Stimulated activated CD4-positive, alpha-beta T cell treated with anti-CD3 and anti-CD28 coated beads, Interleukin-4, amount 100 ng/mL, for 48 hours (primary cell): ENCODE measurements at places on chromosomes 3 and 15.
A peak's percentile ranks its signal among the peaks of the same experiment; 100 is the strongest.

DNA sequence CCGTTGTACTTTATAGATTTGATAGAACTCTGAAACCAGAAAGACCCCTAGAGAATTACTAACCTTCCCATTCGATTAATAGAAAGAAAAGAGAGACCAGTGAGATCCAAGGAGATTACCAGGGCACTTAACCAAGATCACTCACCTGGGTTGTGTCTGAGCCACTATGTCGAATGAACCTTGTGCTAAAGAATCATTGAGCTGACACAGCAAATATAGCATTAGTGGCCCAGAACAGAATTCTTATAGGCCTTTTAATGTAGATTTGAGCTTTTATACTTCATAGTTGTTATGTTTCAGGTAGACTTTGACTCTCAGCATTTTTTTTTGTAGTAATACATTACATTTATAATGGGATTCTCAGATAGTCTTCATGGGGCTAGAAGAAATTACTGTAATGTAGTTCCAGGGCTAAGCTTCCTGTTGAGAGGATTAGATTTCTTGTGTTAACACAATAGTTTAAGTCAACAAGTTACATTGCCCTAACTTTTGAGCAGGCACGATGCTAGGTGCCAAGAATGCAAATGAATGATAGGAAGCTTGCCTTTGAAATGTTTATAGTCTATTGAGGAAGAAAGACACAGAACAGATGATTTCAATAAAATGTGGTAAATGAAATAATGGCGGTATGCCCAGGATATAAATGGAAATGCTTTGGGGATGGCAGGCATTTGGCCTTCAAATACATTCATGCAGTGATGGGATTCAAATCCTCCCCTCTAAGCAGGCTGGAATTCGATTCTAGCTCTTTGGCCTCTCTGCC, 24.4 kb upstream of the ABHD10 start:
- DNase-seq, result no peak

- no peak for DNase-seq
Observed at GRCh38 chr15:71232411-71232810, 117.1 kb downstream of the THSD4 start.

- DNase-seq, result no peak
Observed at GRCh38 chr3:20832963-20833362, 647.0 kb upstream of the SGO1 start.

DNA sequence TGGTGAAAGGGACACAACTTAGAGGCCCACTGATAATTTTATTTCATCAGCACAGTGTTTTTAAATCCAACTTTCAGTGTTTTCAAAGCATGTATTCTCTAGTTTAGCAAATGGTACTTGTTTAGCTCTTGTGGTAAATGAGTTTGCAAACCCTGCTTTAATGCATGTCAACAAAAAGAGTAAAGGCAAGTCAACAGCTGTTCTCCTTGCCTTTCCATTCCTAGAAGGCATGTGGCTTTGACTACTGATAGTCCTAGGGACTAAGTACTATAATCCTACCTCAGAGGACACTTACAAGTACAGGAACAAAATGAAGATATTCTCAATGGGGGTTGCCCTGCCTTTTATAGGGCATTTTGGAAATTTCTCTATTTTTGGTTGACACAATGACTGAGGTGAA, 13.1 kb downstream of the NPTN start:
- DNase-seq, result no peak

- no peak for DNase-seq
Observed at GRCh38 chr15:50697109-50697797, 10.7 kb upstream of the TRPM7 start.

GRCh38 chr3:155572085-155572484, 172.8 kb downstream of the PLCH1 start:
- DNase-seq, result no peak

DNA sequence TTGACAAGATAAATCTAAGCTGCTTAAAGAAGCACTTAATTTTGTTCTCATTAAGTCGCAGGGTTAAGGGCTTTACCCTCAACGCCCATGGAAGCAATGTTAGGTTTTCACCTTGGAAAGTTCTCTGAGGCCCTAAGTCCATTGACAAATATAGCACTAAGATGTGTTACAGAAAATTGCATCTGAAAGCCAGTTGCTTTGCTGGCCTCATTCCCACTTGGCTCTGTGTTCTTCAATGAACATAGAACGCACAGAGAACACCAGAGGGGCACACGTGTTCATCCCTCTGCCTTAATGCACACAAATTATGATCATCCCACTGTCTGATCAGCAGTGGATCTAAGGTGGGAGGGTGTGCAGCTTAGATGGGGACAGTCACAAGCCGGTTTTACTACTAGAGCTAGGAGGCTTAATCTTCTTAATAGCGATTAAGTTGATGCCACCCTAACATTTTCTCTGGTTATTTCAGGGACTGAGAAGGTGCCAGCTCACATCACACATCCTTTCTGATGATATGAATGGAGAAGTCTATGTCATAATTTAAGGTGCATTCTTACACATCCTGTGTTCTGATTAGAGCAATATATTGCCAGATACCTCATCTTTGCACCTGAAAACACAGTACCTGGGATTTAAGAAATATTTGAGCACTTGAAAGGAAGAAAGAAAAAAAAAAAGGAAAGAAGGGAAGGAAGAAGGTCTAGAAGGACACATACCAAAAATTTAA, 224.4 kb upstream of the ICE2 start:
- DNase-seq, result no peak

DNA sequence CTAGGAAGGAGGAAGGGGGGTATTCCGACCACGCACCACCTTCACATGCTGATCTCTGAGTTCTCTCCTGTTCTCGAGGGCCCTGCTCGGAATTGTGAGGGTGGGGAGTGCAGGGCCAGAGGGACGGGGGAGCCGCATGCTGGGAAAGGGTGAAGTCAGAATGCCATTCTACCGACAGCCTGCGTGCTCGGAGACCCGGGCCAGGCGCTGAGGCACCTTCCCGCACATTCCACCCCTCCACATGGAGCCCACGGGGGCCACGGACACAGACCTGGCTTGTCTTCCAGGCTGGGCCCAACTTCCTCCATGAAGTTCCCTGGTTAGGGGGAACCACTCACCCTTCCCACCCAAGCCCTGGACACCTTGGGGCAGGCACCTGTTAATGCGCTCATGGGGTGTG, 28.7 kb upstream of the PIGZ start:
- no peak for DNase-seq

DNA sequence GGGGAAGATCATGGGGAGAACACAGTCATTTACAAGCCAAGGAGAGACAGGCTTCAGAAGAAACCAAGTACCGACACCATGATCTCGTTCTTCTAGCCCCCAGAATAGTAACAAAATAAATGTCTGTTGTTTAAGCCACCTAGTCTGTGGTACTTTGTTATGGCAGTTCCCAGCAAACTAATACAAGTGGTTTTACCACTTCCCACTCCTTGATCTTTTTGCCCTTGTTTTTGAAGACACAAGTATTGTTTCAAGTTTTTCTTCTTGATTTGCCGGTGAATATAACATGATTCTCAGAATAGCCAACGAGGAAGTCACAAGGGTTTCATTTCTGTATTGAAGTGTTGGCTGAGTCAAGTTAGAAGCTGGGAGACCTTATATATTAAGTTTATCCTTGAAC, 220.3 kb downstream of the SOX2 start:
- no peak for DNase-seq

DNA sequence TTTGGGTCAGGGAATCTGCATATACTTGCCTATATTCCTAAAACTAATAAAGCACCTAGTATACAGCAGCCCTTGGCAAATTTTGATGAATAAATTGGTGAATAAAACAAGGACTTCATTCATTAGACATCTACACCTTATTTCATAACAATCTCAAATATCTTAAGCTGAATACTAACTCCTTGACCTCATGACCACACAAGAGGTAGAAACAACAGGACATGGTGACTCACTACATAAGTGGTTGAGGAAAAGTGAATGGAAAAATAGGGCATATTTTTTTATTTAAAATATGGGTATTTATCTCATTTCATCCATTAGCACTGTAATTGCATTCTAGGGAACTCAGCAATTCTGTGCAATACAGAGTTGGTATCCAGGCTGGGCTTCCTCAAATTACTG, 7.8 kb upstream of the STAC start:
- DNase-seq, result no peak

DNA sequence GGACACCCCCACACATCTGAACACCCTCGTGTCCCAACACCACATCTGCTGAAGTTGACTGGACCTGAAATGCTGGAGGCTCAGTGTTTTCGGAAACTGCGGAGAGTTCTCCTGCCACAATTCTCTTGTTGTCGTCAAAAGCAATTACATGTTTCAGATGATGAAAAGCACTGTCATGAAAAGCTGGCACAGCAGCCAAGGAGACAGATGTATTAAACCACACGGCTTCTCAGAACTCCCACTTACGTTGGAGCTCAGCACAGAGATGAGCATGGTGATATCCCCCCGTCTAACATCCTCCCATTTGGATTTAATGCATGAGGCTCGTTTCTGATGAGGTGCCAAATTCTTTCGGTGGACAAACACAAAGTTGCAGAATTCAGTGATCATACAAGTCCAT, 180.1 kb downstream of the RORA start:
- no peak for DNase-seq

DNA sequence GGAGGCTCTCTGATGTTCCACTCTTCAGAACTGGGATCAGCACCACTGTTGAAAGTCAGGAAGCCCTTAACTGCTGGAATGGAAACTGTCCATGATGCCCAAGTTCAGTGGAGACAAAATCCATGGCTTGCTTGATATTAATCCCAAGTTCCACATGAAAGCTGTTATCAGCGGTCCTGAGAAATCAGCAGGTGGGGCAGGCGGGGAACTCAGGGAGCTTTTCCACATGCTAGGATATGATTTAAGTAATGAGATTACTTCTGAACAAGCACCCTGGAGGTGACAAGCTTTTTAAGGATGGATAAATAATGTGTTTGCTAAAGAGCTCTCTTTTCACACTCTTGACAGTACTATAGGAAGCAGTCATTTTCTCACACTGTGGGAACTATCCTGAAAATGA, 82.9 kb downstream of the CYP19A1 start:
- DNase-seq, result no peak

- peak; percentile 72 for DNase-seq
Observed at GRCh38 chr15:101008158-101009139, 89.3 kb downstream of the LRRK1 start.

- no peak for DNase-seq
Observed at GRCh38 chr15:82294061-82294690, 31.6 kb downstream of the SAXO2 start.

DNA sequence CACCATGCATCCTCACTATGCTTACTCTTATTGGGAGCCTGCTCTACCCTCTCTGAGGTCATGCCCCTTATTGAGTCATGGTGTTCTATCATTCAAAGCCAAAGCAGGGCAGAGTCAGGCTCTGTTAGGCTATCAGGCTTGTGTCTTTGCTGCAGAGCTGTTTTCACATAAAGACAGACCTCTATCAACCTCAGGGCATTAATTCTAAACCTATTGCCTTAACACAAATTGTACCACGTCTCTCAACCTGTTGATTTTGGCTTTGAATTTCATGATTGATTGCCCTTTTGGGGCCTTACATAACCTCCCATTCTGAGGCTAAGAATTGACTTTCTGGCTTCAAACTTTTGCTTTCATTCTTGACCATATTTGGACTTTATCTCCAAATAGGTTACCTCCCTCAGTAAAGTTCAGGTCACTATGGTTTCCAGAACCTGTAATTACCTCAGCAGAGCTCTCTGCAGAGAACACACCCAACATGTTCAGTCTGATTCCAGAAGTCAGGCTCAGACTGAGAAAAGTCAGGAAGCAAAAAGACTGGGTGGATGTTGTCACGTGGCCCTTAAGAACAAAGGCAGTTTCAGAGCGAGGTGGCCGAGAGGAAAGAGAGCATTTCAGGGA, 221.4 kb upstream of the NANOGP8 start:
- no peak for DNase-seq

- DNase-seq, result peak; percentile 42
Observed at GRCh38 chr15:98421419-98422129, 226.8 kb upstream of the IGF1R start.

- DNase-seq, result no peak
Observed at GRCh38 chr3:124361566-124361965, 368.7 kb upstream of the UMPS start.

GRCh38 chr3:24299246-24299805, 195.3 kb downstream of the THRB start:
- DNase-seq, result no peak

- no peak for DNase-seq
Observed at GRCh38 chr15:94056314-94056713, 175.0 kb upstream of the MCTP2 start.

GRCh38 chr3:99394831-99395778, 243.3 kb upstream of the COL8A1 start:
- no peak for DNase-seq

- DNase-seq, result peak; percentile 5
Observed at GRCh38 chr15:64651601-64652191, 123.7 kb downstream of the RBPMS2 start.

GRCh38 chr15:93087825-93088199, 1.2 kb downstream of the RGMA start:
- DNase-seq, result peak; percentile 45

DNA sequence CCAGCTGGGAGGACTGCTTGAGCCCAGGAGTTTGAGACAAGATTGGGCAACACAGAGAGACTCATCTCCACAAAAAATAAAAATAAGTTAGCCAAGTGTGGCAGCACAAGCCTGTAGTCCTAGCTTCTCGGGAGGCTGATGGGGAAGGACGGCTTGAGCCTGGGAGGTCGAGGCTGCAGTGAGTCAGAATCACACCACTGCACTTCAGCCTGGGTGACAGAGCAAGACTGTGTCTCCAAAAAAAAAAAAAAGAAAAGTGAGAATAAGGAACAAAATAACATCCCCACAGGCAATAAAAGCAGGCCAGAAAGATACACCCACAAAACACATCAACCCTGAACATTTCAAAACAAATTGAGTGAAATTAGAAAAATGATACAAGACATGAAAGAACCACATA, 48.7 kb upstream of the OCA2 start:
- DNase-seq, result no peak

GRCh38 chr3:182716114-182716688, 77.1 kb upstream of the ATP11B start:
- no peak for DNase-seq

- DNase-seq, result no peak
Observed at GRCh38 chr3:161586556-161587235, 90.1 kb downstream of the OTOL1 start.

- no peak for DNase-seq
Observed at GRCh38 chr3:109362823-109363222, 25.5 kb upstream of the DPPA4 start.

- no peak for DNase-seq
Observed at GRCh38 chr3:108486338-108486737, 24.1 kb downstream of the MYH15 start.

GRCh38 chr3:186966406-186966805, 36.1 kb downstream of the ST6GAL1 start:
- DNase-seq, result no peak

DNA sequence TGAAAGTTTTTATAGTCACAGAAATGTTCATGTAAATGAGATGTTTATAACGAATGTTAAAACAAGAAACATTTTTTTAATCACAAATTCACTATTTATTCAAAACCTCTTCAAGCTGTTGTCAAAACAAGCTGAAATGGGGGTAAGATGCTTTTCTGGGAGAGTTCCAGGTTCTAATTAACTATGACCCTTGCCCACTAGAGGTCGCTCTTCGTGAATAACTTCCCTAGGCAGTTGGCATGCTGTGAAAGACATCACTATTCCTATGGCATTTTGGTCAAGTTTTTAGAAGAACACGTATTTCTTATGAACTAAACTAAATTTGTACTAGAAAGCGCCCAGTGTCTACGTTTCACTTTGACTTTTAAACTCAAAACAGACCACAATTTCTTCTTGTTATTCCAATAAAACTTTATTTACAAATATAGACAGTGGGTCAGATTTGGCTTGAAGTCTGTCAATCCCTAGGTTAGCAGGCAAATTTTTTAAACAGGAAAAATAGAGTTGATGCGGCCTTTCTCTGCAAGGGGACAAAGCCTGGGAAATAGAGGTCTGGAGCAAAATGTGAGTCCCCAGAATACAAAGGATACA, 62.8 kb upstream of the CMTM8 start:
- peak; percentile 52 for DNase-seq
